ENCODE measurements at places on chromosomes 16 and 17.

- DNase-seq: no peak
Observed at GRCh38 chr16:79728048-79728922, 127.7 kb upstream of the MAF start.

DNA sequence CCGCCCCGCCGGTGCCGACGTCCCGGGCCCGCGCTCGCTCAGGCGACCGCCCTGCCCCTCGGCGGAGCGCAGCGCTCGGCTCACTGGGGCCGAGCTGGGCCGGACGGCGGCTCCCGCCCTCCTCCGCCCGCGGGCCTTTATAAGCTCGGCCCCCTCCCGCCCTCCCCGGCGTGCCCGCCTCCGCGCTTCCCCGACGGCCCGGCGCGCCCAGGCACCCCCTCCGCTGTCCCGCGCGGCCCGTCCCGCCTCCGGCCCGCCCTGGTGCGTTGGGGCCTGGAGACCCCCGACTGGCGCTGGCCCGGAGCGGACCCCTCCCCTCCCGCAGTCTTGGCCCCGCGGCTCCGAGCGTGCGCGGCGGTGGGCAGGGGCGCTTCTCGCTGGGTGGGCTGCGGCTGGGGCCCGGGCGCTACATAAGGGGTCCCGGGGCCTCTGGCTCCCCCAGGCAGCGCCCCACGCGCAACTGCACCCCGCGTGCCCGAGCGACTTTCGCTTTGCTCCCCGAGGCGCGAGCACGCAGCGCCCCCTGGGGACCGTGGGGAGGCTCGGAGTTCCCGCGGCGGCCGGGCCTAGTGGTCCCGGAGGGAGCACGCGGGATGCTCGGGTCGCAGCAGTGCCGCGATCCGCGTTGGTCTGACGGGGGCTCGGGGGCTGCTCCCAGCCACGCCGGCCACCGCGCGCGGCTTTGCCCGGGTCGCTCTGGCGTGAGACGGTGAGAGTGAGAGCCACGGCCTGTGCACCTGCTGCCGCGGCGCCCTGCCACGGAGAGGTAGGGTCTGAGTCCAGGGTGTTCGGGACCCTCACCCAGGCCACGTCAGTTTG lies at the start of gene PIEZO1:
Gene PIEZO1 (minus strand): TSS at position 115 of the 819 bp plus-strand sequence. CDS start 256 bp downstream, outside the sequence.
- DNase-seq: peak; percentile 81

- DNase-seq: no peak
Observed at GRCh38 chr16:89230255-89230654, 12.8 kb downstream of the ZNF778 start.

GRCh38 chr16:2213817-2214718 lies 572 bp downstream of the PGP start:
- no peak for DNase-seq

DNA sequence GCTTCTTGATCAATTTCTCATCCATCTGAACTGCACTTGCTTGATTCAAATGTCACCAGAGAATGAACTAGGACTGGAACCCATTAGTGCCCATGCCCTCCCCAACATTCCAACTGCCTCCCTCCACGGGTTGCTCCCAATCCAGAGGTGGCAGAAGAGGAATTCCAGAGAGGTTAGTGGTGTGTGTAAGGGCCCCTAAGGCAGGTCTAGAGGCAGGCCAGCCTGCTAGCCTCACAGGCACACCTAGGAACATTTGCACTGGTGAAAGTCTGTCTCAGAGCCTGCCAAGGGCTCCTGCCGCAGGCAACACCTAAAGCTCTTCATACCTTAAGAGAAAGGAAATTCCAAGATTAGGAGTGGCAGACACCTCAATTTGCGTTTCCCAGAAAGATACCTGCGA lies 21.2 kb upstream of the CMTM4 start:
- DNase-seq: no peak

GRCh38 chr17:51904379-51904778 lies 254.1 kb downstream of the CA10 start:
- DNase-seq: no peak

- no peak for DNase-seq
Observed at GRCh38 chr17:19376811-19377210, 1.5 kb upstream of the MAPK7 start.

DNA sequence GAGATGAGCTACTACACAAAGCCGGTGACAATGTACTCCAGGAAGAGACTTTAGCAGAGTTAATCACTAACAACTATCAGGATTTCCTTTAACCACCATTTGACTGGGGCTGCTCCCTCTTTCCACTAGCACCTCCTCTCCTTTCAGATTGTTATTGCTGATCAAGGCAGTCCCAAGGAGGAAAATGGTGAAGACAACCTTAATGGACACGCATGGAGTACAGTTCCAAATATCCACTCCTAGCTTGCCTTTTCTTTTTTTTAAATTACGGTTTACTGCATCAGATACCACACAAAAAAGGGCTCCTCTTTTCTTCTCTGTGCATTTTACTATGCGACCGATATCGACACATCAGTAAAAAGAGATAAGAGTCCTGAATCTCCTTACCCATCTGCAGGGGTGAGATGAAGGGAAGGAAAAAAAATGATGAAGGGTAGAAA lies 30.9 kb downstream of the FAM222B start:
- no peak for DNase-seq

DNA sequence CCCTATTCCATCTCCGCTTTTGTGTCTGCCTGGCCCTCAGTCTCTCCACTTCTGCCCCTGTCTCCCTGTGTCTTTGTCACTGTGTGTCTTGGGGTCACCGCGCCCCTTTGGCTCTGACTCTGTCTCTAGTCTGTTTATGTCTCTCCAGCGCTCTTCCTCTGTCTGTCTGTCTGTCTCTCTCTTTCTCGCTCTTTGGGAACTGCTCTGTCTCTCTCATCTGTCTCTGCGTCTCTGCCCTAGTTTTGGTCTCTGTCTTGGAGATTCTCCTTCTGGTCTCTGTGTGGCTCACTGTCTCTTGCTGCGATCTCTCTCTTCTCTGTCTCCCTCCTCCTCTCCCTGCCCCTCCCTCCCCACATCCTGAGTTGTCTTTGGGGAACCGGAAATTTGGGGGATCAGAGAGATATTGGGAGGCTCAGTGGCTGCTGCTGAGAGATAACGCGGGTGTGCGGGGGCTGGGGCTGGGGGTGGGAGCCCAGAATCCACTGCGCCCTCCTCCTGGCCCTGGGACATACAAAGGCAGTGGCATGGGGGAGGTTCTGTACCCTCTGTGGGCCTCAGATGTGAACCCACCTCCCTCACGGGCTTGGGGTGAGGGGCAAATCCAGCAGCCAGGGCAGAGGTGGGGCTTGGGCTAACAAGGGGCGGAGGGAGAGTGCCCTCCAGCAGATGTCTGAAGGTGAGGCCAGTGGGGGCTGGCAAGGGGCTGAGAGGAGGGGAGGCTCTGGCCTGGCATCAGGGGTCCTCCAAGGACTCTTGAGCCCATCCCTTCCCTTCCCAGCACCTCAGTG lies 24.4 kb downstream of the LAT start:
- no peak for DNase-seq

GRCh38 chr16:22847100-22847499 lies 33.1 kb downstream of the HS3ST2 start:
- no peak for DNase-seq

DNA sequence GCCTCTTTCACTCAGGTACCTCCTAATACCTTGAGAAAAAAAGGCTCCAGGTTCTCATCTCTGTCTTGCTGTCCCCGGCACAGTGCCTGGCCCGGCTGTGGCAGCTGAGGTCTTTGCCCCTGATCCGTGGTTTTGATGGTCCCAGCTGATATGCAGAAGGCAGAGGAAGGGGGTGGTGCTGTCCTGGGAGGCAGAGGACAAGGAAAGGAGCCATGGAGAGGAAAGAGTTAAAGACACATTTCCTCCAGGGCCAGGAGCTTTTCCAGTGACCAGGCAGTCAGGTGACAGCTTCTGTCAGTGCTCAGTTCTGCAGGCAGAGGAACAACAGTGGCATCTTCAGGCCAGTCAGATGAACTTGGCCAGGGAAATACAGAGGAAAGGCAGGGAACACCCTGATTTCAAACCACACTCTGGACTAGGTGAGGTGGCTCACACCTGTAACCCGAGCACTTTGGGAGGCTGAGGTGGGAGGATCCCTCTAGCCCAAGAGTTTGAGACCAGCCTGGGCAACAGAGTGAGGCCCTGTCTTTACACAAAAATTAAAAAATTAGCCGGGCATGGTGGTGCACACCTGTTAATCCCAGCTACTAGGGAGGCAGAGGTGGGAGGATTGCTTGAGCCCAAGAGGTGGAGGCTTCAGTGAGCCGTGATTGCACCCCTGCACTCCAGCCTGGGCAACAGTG lies 3.3 kb upstream of the COG1 start:
- no peak for DNase-seq

DNA sequence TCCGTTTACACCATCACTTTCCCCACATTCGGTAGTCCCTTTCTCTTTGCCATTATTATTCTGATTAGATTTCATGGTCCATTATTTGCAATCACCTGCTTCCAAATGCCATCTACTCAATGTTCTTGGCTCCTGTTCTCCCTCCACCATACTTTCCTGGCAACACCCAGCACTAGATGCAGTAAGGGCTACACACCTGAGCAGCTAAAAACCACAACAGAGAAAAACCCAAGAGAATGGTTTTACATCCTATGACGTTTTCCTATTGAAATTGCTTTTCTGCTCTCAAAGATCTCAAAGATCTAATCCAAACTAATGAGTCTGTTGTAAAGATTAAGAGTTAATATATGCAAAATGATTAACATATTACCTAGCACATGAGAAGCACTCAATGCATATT lies 441.3 kb downstream of the SHISA9 start:
- DNase-seq: no peak

DNA sequence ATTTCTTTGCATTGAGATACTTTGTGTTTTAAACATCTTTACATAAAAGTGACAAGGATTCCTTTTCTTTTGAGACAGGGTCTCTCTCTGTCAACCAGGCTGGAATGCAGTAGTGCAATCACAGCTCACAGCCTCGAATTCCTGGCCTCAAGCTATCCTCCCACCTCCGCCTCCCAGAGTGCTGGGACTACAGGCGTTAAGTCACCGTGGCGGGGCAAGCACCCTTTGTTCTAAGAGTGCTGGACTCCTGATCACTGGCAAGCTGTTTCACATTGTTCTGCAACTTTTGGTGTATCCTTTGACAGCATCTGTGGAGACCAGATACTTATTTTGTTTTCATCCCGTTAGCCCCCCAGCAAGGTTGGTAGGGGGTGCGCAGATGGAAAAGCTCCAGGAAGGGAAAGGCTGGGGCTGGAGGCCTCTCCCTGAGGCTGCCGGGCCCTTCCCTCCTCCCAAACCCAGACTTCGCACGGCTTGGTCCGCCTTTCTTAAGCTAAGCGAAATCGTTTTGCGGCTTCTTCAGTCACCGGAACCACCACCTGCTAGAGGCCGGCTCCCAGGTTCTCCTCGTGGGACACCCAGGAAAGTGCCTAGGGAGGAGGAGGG lies 1.1 kb downstream of the ST6GALNAC2 start:
- DNase-seq: no peak

- peak; percentile 29 for DNase-seq
Observed at GRCh38 chr16:89094252-89094879, 714 bp downstream of the ACSF3 start.

GRCh38 chr16:3514621-3515020 lies 13.8 kb downstream of the CLUAP1 start:
- no peak for DNase-seq

- DNase-seq: peak; percentile 67
Observed at GRCh38 chr17:38667099-38667786, 7.5 kb downstream of the EPOP start.

DNA sequence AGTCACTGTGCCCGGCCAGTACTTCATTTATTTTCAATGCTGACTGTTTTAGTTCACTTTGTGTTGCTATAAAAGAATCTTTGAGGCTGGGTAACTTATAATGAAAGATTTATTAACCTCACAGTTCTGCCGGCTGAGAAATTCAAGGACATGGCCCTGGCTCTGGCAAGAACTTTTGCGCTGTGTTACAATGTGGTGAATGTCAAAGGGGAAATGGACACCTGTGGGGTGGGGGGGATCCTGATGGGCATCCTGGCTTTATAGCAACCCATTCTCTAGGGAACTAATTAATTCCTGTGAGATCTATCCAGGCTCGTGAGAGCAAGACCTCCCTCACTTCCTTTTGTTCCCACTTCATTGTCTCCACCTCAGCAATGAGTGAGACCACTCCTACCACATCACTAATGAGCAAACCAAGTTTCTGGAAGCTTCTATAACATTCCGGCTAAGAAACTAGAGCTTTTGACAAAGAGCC lies 17.1 kb upstream of the CDH3 start:
- no peak for DNase-seq
